RPMI8226 (cell line): ENCODE measurements at places on chromosomes 1 and 21.

GRCh38 chr1:160830321-160831153, 32.1 kb downstream of the CD244 start:
- peak; percentile 88 for DNase-seq

- no peak for DNase-seq
These were observed 753.3 kb downstream of the LTN1 start for GRCh38 chr21:28239340-28239739.

DNA sequence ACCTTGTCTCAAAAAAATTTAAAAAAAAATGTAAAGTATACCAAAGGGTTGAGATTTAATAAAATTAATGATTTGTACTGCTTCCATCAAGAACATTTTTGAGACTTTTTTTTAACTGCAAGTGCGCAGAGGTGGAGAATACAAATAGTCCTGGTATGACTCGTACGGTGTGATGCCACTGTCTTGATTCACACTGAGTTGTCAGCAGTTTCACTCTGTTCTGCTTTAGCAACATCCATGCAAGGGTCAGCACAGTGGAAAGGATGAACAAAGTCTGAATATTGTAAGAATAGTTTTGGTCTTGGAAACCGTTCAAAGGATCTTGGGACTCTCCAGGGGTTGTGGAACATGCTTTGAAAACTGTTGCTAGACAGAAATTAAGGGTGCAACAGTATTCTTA, 40.2 kb downstream of the EXO1 start:
- no peak for DNase-seq

DNA sequence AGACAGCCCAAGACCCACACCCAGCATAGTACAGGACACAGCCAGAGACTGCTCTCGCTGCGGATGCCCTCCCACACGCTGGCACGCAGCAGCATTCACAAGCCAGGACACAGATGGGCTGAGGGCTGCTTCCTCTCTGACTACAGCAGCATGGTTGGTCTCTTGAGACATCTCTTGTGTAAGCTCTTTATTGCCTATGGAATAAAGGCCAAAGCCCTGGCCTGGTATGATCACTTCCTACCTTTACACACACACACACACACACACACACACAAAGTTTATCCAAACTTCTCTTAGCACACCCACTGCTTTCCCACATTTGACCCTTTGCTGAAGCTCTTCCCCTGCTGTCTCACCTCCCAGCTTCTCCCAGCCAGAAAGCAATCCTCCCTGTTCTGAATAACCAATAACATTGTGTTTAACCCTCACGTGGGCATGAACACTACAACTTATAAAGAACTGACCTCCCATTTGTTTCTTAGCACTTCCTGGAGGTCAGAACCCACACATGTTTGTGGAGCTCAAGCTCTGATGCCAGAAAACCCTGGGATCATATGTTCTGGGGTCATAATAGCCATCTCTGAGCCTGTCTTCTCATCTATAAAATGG, 1.2 kb upstream of the LUZP1 start:
- no peak for DNase-seq

DNA sequence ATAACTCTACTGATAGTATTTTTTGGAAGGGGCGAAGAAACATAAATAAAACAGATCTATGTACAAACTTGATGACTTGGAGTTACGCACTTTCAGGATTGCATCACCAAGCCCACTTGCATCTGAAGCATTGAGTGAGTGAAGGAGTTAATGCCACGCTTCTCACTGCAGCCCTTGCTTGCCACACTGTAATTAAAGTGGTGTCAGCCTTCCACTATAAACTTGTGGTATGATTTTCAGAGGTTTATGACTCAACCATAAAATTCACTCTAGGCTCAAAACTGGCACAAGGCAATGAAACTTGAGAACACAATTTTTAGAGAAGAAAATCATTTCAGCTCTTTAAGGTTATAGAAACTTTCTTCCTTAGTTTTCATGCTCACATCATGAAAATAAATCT, 93.9 kb upstream of the PRMT6 start:
- DNase-seq = no peak

DNA sequence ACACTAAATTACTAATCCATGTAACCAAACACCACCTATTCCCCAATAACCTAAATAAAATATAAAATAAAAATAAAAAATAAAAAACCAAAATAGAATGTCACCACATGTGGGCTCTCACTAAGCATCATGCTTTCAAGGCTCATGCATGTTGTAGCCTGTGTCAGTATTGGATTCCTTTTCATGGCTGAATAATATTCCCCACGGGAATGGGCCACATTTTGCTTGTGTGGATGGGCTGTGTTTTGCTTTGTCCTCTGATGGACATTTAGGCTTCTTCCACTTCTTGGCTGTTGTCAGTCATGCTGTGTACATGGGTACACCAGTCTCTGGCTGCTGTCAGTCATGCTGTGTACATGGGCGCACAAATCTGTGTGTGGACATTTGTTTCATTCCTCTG, 3.2 kb downstream of the KRTAP10-6 start:
- DNase-seq = no peak

DNA sequence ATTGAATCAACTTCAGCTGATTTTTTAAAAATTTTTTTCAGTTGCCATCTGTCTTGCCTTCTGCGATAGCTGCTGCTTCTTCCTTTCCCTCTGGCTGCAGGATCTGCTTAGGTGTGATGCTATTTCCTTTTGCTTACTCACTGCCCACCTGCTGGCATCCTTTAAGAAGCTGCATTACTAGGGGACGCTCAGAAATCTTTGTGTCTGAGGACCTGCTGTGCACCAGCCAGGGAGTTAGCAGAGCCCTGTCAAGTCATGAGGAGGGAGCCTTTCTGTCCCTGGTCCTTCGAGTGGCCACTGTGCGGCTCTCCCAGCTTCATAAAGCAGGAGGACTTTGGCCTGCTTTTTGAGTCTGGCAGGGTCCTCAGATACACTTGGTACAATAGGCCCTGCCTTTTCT, 327.8 kb downstream of the USH2A start:
- DNase-seq = no peak

DNA sequence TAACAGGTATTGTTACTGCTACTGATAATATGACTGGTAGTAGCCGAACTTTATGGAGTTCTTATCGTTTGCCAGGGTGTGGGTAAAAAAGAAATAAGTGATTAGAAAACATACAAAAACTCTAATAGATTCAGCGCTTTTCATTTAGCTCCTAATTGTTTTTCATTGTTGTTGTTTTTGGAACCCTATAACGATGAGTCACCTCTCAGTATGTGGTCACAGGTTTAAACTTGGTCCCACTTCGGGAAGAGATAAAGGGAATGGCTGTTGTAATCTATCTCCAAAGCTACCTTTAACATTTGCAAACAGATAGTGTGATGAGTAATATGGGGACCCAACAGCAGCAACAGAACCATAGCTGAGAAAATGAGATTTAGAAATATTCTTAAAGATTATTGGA, 62.7 kb upstream of the BCL10 start:
- no peak for DNase-seq

GRCh38 chr1:36657826-36658225, 175.1 kb upstream of the CSF3R start:
- DNase-seq = no peak
